ENCODE measurements at places on chromosomes 11 and 22.

DNA sequence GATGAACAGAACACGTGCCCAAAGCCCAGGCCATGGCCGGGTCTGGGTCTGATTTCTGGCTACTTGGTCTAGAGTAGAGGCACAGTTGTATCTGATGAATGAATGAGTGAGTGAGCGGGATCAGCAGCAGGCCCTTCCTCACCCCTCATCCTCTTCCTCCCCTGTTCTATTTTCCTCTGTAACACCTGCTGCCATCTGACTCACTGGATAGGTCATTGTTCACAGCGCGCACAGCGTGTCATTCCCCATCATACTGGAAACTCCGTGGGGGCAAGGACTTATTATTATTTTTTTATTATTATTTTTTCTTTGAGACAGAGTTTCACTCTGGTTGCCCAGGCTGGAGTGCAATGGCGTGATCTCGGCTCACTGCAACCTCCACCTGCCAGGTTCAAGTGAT is 13.9 kb downstream of the NCF4 start:
- no peak for DNase-seq

DNA sequence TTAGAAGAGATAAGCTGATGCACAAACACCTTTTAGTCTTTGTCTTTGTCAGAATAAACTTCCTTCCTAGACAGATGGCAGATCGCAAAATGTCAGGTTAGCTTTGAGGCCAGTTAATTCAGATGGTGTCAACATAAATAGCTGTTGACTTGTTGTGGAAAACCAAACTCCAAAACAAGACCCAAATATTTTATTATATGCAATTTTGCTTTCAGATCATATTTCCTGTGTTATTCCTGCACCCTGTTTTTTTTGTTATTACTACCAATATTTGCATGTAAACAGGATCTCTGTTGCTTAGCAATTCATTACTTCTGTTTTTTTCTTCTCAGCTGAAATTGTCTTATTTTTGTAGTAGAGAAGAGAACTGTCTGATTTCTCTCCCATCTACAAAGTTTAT is 316.0 kb downstream of the ETS1 start:
- DNase-seq, result no peak

DNA sequence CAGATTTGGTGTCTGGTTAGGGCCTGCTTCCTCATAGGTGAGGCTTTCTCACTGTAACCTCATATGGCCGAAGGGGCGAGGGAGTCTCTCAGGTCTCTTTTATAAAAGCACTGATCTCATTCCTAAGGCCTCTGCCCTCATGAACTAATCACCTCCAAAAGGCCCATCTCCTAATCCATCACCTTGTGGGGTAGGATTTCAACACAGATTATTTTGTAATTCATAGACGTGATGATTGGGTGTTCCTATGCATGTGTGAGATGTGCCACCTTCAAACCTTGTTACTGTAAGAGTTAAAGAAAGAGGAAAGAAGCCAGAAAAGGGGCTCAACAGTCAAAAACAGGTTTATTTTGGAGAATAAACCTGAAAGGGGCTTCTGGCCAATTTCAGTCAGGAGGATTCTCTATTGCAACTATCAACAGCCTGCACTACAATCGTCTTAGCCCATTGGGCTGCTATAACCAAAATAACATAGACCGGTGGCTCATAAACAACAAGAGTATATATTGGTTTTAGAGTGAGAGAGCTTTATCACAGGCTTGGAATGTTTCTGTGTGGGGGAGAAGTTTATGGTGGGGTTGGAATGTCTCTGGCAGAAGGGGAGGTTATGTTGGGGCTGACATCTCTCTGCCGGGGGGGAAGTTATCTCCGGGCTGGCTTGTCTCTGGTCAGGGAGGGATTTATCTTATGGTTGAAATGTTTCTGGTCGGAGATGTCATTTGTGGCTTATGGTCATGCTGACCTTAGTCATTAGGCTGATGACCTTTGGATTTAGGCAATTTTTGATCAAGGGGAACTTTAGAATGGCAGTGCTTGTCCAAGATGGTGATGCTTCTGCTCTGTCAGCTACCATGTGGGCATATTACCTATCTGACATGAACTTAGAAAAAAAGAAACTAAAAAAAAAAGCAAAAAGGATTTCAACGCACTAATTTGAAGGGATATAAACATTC is 35.1 kb downstream of the CSF2RB start:
- no peak for DNase-seq

DNA sequence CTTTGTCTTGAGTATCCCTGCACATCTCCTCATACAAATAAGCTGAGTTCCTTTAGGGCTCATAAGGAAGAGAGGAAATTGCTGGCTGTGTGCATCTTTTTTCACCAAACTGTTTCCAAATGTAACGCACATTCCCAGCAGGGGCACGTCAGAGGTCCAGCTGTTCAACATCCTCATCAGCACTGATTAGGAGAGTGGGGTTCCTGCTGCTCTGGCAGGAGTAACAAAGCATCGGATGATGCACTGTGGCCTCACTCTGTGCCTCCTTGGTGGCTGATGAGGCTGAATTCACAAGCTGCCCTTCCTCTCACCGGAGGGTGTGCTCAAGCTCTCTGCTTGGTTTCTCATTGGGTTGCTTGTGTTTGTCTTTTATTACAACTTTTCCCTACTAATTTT is 35.5 kb upstream of the SLC25A1 start:
- no peak for DNase-seq

DNA sequence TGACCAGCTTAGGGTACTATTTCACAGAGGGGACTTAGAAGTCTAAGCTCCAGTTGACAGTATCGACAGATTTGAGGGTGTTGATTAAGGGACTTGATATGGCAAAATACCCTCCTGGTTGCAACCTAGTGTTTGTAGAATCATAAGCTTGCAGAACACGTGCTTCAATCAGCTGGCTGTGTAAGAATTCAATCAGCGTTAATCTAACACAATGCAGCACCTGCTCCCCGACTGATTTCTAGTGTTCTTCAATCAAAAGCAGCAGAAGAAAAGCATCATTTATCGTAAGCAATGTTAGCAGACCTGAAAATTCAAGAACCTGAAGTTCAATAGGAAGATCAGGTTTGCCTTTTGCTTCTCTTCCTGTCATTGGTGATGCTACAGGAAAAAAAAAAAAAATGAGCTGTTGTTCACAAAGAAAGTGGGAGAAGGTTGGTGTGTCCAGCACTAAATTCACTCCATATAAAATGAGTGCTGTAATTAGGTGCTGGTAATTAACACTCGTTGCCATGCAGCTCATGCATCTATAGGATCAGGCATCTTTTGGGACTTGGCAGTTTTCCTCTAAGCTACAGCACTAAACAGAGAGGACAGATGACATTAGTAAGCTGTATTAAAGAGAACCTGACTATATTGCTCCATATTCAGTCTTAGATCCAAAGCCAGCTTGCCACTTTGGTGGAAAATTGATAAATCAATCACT is 840.3 kb downstream of the OPCML start:
- DNase-seq, result no peak
